Activated CD4-positive, alpha-beta memory T cell treated with anti-CD3 and anti-CD28 coated beads, Interleukin-2, amount 10 ng/mL, durations not matched to agents 7 days and 5 days (primary cell): ENCODE measurements at places on chromosomes 3 and 15. TPM values are rescaled to one million over a fixed set of nuclear protein-coding genes. Genes with fewer than 3 reads are reported as not detected.

DNA sequence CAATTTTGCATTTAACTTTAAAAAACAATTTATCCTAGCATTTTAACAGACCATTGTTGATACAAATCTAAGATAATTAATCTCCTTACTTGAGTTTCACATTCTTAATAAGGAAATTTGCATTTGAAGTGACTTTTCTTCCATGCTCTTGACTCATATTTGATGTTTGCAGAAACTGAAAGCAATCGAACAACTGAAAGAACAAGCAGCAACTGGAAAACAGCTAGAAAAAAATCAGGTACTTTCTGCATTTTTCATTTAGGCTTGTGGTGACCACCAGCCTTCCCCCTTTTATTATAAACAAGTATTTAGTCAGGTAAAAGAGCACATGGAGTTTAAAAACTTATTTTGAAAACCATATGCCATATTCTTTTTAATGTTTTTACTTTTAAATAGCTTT is 20.1 kb upstream of the SELENOT start:
- DNase-seq: no peak

- DNase-seq: no peak
Observed at GRCh38 chr3:2166552-2166951, 67.9 kb downstream of the CNTN4 start.

DNA sequence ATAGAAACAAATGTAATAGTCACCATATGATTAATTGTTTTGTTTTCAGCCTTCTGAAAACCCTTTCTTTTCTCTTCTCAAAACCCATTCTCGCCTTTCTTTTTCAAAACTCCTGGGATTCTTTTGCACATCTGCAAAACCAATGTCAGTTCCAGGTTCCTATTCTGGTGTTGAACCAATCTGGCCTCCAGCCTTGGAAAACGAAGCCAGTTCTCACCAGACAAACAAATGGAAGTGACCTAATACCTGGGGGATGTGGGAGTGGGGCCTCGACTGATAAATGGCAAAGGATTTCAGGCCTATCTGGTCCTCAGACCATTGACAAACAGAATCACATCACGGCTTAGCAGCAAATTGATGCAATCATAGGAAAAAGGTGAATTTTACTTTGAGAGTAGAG is 73.0 kb downstream of the COL8A1 start:
- no peak for DNase-seq

The COLQ gene
- 3.6 TPM for total RNA-seq

- DNase-seq: no peak
Observed at GRCh38 chr3:12180218-12180617, 21.5 kb upstream of the TIMP4 start.

DNA sequence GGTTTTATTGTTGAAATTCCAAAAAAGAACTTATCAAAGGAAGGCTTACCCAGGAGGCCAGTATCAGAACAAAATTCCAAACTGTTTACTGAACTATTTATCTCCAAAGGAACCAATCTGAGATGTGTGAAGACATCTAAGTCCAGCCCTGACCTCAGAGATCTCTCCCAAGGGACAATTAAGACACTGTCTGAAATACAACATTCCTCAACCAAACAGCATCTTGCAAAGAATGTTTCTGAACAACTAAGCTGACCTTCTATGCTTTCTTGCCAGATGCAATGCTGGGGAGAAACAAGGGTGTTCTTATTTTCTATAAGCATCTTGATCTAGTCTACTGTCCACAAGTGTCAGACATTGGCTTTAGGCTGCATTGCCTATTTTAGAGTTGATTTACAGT is 13.6 kb downstream of the PDZRN3 start:
- DNase-seq: no peak

The PP2D1 gene
- not detected for total RNA-seq

The NPRL2 gene
- 48.8 TPM for total RNA-seq

The KLHL6 gene
- total RNA-seq: 48.6 TPM

GRCh38 chr3:46096781-46097180 is 69.5 kb upstream of the XCR1 start:
- DNase-seq: no peak

GRCh38 chr3:97822359-97822775 is 556 bp downstream of the CRYBG3 start:
- peak; percentile 27 for DNase-seq

GRCh38 chr3:99777210-99777549 is 40.5 kb upstream of the CMSS1 start:
- DNase-seq: no peak

GRCh38 chr15:60704717-60705116 is 225.8 kb upstream of the ICE2 start:
- no peak for DNase-seq
